ENCODE measurements at places on chromosomes 4 and X. TPM values are rescaled to one million over a fixed set of nuclear protein-coding genes. Genes with fewer than 3 reads are reported as not detected.

The GAGE12C gene
- not detected for total RNA-seq

The TLR8 gene
- total RNA-seq = 1.2 TPM

The TMEM255A gene
- 5.5 TPM for total RNA-seq

The RBMX2 gene
- 27.9 TPM for total RNA-seq

The CDS1 gene
- total RNA-seq = 22.6 TPM

The ZNF630 gene
- 5.3 TPM for total RNA-seq

The P2RY8 gene
- under 0.01 TPM for total RNA-seq

The SLC9B1 gene
- 3.7 TPM for total RNA-seq

The CXCL8 gene
- 0.23 TPM for total RNA-seq

The MAML3 gene
- 7.4 TPM for total RNA-seq

The DGAT2L6 gene
- not detected for total RNA-seq

The CENPVL1 gene
- 6.7 TPM for total RNA-seq

The ANXA10 gene
- not detected for total RNA-seq

The MAGEB2 gene
- not detected for total RNA-seq

The ITM2A gene
- 84.7 TPM for total RNA-seq

The ART3 gene
- 5.1 TPM for total RNA-seq

The LINC00632 gene
- 79.8 TPM for total RNA-seq

The CXCL6 gene
- total RNA-seq = 0.69 TPM

The KIT gene
- total RNA-seq = 42.0 TPM

The RGN gene
- 5.8 TPM for total RNA-seq

The TSPAN6 gene
- 41.1 TPM for total RNA-seq

The PITX2 gene
- total RNA-seq = 11.8 TPM

The ADH1C gene
- not detected for total RNA-seq

The MBNL3 gene
- 5.8 TPM for total RNA-seq

The SLITRK2 gene
- total RNA-seq = 10.6 TPM

The SOWAHB gene
- 0.92 TPM for total RNA-seq

The LAMTOR3 gene
- 72.2 TPM for total RNA-seq

The NLGN4X gene
- 71.3 TPM for total RNA-seq

The SPANXA2 gene
- total RNA-seq = not detected

The S100P gene
- total RNA-seq = 0.46 TPM

The CLTRN gene
- total RNA-seq = 0.46 TPM

The FAM53A gene
- 1.4 TPM for total RNA-seq

The TRPC5OS gene
- 0.23 TPM for total RNA-seq

The ARHGAP24 gene
- 15.0 TPM for total RNA-seq

The CRMP1 gene
- 489 TPM for total RNA-seq

The RTL5 gene
- total RNA-seq = 9.2 TPM

The CDKL2 gene
- total RNA-seq = 80.3 TPM

The TRIML1 gene
- total RNA-seq = not detected

The CCNA2 gene
- total RNA-seq = 13.4 TPM

The PASD1 gene
- total RNA-seq = not detected

The MAMLD1 gene
- total RNA-seq = 4.2 TPM

The FAM9B gene
- total RNA-seq = not detected

The LYAR gene
- total RNA-seq = 7.6 TPM

The SMARCA1 gene
- 76.1 TPM for total RNA-seq

The FSTL5 gene
- total RNA-seq = 70.1 TPM

The NEIL3 gene
- 8.5 TPM for total RNA-seq

The FGB gene
- not detected for total RNA-seq

The GASK1B gene
- 44.8 TPM for total RNA-seq

The TMPRSS11D gene
- total RNA-seq = not detected

The SH3RF1 gene
- 22.4 TPM for total RNA-seq
